ENCODE measurements at places on chromosomes 4 and X.
A peak's percentile ranks its signal among the peaks of the same experiment; 100 is the strongest.

GRCh38 chr4:74682567-74683359 lies 111.6 kb downstream of the BTC start:
- no peak for DNase-seq

DNA sequence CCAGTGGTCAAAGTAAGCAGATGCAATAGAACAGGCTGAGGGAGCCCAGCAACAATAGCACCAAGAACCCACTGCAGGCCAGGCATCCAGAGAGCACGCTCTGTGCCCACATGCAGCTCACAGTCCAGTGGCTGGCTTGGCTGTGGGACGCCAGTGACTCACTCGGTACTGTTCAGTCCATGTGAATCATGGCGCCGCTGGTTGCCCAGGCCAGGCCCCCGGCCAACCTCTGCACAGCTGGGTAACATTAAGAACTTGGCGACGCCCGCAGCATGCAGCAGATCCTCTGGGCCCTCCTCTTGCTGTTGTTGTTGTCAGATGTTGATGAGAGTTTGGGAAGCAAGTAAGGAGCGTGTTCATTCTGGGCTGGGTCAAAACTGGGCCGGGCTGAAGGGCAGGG lies 60.5 kb downstream of the MSX1 start:
- DNase-seq, result no peak

DNA sequence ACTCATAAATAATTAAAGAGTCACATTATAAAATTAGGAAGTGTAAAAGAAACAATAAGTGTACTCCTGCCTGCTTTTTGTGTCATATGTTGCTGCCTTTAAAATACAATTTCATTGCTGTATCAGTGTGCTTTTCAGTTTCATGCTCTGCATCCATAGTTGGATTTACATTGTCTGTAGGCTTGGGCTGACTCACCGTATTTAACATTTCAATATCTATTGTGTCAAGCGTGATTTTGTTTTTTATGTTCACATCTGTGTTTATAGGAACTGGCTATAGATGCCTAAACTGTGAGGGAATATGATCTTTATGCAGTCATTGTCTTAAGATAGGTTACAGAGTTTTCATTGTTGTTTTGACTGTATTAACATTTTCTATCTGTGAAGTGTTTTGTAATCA lies 18.1 kb downstream of the CCSER1 start:
- no peak for DNase-seq

DNA sequence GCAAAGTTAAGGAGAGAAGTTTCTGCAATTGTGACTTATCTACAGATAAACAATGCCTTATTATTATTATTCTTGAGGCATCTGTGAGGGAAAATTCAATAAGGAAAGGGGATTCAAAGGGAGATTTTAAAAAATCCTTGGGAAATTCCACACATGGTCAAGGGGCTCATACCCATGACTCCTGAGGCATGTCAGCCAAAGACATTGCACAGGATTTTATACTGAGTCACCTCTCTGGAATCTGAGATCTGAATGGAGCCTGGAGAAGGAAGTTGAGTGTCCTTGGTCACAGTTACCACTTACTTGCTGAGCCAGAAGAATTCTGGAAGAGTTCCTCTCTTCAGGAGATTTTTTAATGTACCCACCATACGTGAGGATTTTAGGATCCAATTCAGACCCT lies 14.4 kb upstream of the CXCL8 start:
- no peak for DNase-seq

DNA sequence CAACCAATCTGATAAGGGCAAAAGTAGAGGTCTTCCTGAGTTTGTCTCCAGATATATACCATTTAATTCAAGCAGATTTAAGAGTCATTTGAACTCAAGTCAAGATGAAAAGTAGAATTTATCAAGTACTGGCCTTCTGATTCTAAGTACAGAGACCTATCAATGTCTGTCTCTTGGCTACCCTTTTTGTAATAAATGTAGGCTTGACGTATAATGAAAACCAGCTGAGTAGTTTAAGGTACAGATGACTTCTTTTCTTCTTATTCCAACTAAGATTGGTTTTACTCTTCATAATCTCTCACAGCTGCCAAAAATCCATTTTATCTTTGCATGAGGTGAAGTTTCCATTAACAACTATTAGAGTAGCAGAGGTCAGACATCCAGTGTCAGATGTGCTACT lies 867.6 kb downstream of the FAT4 start:
- no peak for DNase-seq

DNA sequence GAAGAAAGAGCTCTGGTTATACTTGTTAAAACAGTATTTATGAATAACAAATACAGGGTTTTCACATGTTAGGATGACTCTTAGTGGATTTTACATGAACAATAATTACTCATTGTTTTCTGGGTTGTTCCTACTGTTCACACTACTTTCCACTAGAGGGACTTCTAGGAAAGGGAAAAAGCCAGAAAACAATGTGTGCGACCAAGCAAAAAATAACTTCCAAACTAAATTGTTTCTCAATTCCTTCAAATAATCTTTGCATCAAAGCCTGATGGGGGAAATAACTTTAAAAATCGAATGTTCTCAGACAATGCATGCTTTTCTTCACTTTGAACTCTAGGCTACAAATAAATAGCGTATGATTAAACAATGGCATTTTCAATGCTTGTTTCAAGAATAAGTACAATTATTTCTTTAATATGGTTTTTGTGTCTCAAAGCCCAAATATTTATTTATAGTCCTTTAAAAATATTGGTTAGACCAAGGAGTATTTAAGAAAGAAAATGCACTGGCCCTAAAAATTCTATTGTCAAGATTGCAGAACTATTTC lies 72.1 kb upstream of the ETNPPL start:
- peak; percentile 3 for DNase-seq

- DNase-seq, result no peak
Measured at GRCh38 chr4:38570647-38571276, 93.2 kb upstream of the KLF3 start.

GRCh38 chrX:17291171-17291900 lies 83.7 kb upstream of the NHS start:
- DNase-seq, result no peak

DNA sequence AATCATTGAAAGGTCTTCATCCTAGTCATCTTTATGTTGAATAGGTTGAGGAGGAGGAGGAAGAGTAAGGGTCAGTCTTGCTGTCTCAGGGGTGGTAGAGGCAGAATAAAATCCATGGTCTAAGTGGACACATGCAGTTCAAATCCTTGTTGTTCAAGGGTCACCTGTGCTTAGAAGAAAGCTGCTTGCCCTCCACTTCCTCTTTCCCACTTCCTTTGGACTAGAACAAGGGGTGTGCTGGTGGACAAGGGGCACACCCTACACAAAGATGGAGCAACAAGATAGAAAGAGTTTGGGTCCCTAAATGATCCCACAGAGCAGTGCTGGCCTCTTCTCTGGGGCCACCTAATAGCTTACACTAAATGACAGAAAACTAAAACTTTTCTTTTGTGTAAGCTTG lies 47.9 kb downstream of the HSD17B13 start:
- DNase-seq, result no peak

DNA sequence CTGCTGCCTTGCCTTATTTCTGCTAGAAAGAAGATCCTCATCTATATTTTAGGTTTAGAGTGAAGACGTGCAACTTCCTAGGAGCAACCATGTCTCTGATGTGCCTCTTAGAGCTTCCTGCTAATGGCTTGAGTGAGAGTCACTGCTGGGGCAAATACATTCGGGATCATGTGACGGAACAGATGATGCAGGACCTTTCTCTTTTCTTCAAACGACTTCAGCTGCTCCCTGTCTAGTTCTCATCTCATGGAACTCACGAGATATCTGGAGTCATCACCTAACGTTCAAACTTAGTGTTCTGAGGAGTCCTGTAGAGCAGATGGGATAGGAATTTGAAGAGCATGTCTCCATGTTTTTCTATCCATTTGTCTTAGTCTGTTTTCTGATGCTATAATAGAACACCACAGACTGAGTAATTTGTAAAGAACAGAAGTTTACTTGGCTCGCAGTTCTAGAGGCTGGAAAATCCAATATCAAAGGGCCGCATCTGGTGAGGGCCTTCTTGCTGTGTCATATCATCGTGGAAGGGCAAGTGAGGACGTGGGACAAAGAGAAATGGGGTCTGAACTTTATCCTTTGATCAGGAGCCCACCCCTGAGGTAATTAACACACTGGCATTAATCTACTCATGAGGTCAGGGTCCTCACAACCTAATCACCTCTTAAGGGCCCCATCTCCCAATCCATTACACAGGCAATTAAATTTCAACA lies 43.5 kb upstream of the SCRG1 start:
- no peak for DNase-seq

GRCh38 chr4:102500352-102500695 lies 835 bp upstream of the NFKB1 start:
- no peak for DNase-seq

GRCh38 chr4:176359590-176359989 lies 39.8 kb downstream of the SPCS3 start:
- no peak for DNase-seq

DNA sequence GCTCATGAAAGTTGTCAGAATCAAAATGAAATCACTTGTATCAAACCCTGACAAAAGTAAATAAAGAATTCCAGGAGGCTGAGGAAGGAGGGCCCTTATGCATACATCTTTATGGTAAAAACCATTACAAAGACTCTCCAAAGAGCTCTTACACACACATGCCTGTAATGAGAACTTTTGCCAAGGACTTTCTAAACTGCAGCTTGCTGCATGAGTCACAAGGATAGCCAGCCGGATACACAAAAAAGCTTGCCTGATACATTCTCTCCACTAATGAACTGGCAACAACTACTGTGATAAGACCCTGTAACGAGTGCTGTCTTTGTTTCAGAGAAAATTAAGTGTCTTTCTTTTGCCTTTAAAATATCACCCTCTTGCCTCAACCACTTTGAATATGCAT lies 618.1 kb downstream of the PPP4R3C start:
- DNase-seq, result no peak

DNA sequence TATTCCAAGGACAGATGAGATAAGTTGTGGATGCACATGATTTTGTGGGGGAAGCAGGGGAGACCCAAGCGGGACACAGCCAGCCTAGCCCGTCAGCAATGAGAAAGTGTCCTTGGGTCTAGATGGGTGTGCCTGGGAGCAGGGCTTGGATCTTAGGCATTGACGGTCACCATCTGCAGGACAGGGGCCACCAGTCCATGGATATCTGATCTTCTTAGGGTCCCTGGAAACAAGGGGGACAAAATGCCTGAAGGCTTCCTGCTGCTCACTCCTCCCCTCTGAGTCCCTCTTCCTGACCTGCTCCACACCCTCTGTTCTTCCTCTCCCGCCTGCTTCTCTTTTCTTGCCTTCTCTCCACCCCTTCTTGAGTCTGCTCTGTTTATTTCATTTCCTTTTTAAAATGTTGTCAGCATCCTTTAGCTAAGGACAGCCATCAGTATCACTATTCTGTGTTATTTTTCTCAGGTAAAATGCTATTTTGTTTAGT lies 298.4 kb downstream of the RAPGEF2 start:
- DNase-seq, result no peak

- DNase-seq, result no peak
Measured at GRCh38 chr4:89308161-89308500, 531 bp upstream of the GPRIN3 start.

DNA sequence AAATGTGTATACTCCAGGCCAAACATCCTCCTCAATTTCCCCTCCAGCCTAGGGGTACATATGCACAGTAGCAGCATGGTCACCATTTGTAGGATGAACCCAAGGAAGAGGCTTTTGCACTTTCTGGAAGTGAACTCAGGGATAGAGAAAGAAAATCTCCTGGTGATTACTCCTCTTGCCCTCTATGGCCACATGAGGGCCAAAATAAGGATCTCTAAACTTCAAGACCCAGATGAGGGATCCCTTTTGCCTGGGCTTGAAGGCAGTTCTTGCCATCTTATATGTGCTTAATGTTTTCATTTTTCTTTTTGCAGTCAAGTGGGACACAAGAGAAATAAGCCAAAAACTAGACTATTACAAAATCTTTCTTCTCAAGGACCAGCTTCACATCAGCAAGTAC lies 29.5 kb upstream of the MUC7 start:
- no peak for DNase-seq

DNA sequence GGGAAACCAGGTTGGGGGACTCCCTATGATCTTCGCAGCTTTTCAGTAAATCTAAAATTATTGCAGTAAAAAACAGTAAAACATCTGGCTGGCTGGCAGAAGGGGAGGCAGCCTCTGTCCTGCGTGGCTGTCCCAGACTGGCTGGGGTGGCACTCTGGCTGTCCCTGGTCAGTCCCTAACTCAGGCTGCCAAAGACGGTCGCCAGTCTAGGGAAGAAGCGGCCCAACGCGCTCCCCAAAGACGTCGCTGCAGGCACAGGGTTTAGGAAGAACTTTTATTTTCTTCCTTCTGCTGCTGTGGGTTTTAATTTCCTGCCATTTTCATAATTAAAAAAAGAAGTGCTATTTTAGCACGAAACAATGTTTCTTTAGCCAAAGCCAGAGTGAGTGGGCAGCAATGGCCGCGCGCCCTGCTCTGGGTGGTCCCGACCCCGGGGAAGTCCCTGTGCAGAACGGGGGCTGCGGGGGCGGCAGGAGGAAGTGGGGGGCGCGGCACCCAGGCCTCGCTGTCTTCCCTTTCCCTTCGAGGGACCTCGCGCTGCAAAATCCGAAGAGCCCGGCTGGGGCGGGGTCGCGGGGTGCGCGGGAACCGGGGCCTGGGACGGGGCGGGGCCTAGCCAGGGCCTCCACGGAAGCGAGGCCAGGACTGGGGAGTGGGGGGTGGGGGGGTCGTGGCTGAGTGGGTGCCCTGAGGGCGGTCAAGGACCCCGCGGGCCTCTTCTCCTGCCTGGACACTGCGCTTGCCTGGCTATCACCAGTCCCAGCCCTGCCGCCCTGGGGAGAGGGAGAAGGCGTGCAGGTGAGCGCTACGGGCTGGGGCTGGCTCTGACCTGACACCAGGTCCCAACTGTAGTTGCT lies 6.3 kb upstream of the LETM1 start:
- peak; percentile 45 for DNase-seq

DNA sequence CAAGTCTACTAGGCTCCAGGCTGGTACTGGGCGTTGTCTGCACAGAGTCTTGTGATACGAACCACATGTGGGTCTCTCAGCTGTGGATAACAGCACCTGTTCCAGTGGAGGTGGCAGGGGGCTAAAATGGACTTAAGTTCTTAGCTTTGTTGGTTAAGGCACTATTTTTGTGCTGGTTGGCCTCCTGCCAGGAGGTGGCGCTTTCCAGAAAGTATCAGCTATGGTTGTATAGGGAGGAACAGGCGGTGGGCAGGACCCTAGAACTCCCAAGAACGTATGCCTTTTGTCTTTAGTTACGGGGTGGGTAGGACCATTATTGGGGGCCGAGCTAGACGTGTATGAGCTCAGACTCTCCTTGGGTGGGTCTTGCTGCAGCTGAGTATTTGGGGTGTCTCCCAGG lies 1138.4 kb downstream of the PCDH19 start:
- DNase-seq, result no peak

GRCh38 chr4:100093091-100093866 lies 97.0 kb downstream of the DDIT4L start:
- peak; percentile 35 for DNase-seq

All from GM13977 (cell line).